ENCODE measurements at places on chromosomes 4 and X. TPM values are rescaled to one million over a fixed set of nuclear protein-coding genes. Genes with fewer than 3 reads are reported as not detected.
A peak's percentile ranks its signal among the peaks of the same experiment; 100 is the strongest.

Gene PAGE1
- total RNA-seq: 0.41 TPM

Gene ATP1B4
- total RNA-seq: not detected

Gene UBA1
- 105 TPM for total RNA-seq

Gene NPY2R
- total RNA-seq: not detected

Gene PLP1
- not detected for total RNA-seq

Gene HHIP
- total RNA-seq: 0.16 TPM

Gene MAOB
- total RNA-seq: not detected

Gene UVSSA
- 2.5 TPM for total RNA-seq

Gene AKAP4
- not detected for total RNA-seq

Gene CT45A10
- not detected for total RNA-seq

Gene UGT8
- total RNA-seq: 10.9 TPM

Gene DSPP
- total RNA-seq: not detected

Gene FHDC1
- 0.10 TPM for total RNA-seq

Gene TCEAL1
- total RNA-seq: 27.4 TPM

Gene FAT4
- total RNA-seq: 9.0 TPM

Gene CFAP99
- total RNA-seq: not detected

Gene ERCC6L
- 13.1 TPM for total RNA-seq

Gene SYTL5
- 1.2 TPM for total RNA-seq

GRCh38 chrX:17644001-17644400 is 93.3 kb upstream of the SCML1 start:
- no peak for DNase-seq

GRCh38 chr4:143230683-143231082 is 46.0 kb downstream of the USP38 start:
- no peak for DNase-seq

GRCh38 chrX:152866386-152866785 is 31.5 kb upstream of the ZNF185 start:
- DNase-seq: no peak

DNA sequence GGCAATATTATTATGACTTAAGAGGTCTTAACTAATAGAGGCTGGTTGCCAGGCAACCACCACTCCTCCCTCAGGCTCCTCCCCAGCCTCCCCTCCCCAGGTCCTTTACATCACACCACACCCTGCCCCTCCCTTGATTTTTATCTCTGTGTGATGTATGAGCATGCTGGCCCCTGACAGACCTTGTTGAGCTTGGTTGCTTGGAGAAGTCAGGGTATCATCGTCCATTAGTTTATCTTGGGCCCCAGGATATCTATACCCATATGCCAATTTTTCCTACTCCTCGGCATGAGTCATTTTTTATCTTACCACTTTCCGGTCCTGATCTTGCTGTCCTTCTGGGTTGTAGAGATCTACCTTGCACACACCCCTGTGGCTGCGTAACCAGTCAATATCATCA is 2.5 kb downstream of the AKAP4 start:
- no peak for DNase-seq

- DNase-seq: peak; percentile 40
Observed at GRCh38 chr4:88967883-88968331, 89.1 kb downstream of the FAM13A start.

DNA sequence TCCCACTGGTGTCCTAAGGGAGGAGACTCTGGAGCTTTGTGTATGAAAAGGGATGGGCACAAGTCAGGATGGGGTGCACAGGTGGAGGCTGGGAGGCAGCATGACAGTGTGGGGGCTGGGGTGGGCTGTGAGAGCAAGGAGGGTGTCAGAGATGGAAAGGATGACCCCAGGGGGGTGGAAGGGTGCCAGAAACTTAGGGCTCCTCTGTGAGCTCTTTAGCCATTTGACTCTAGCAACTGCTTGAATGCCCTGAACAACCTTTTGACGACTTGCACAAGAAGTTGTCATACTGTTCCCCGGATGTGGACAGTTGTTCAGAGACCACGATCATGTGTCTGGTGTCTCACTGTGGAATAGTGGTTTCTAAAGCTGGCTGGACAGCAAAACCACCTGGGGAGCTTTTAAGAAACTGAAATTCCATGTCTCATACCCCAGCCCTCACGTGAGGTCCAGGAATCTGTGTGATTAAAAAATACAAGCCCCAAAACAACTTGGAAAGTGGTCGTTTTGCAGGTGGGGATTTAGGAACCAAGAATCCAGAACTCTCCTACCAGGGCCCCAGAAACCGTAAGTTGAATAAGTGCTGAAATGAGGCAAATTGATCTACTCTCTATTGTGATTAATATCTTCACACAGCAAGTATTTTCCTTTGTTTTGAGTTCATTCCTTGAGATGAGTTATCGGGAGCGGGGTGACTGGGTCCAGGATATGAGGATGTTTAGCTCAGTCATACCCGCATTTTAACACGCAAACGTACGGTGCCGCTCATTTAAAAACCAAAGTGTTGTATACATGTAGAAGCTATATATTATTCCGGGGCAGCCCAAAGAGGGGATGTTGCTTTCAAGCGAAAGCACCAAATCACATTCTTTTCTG is 3.4 kb downstream of the RHOH start:
- DNase-seq: peak; percentile 77

GRCh38 chr4:121278811-121279368 is 101.9 kb downstream of the QRFPR start:
- no peak for DNase-seq

GRCh38 chr4:2255501-2256155 is 6.3 kb downstream of the MXD4 start:
- peak; percentile 77 for DNase-seq

GRCh38 chrX:151789179-151789800 is 54.7 kb downstream of the CNGA2 start:
- DNase-seq: peak; percentile 80

GRCh38 chr4:186840222-186840701 is 116.6 kb upstream of the FAT1 start:
- DNase-seq: no peak

DNA sequence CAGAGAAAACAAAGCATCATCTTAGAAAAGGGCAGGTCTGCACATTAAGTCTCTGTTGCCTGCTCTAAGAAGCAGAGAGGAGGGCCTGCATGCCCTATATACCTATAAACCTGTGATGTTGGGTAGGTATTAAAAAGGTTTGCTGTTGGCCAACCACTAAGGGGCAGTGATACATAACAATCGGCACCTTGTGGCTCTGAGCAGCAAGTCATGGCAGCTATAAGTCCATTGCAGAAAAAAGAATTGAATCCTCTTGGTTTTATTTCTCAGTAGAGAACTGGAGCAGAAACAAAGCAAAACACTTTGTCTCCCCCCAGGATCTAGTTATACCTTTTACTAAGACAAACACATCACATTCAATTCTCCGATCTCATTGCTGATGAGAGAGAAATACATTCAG is 1364.4 kb downstream of the STIM2 start:
- peak; percentile 61 for DNase-seq

DNA sequence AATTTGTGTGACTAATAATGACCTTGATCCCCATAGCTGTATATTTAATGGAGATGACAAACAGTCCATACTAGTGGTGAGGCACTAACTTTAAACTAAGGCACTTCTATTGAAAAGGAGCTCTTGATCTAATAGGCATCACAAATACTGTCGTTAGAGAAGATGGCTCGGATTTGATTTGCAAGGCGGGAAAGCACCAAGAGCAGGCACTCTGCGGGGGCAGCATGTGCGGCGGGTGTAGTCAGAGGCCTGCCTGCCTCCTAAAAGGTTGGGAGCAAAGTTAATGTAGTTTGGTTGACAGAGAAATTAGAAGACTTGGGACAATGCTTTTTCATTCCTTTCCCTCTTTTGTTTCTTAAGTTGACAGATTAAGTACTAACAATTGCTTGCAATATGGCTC is 278.8 kb downstream of the CFAP299 start:
- no peak for DNase-seq

GRCh38 chr4:113872426-113873260 is 106.8 kb downstream of the ARSJ start:
- no peak for DNase-seq

GRCh38 chr4:112668131-112668530 is 31.2 kb downstream of the LARP7 start:
- no peak for DNase-seq

DNA sequence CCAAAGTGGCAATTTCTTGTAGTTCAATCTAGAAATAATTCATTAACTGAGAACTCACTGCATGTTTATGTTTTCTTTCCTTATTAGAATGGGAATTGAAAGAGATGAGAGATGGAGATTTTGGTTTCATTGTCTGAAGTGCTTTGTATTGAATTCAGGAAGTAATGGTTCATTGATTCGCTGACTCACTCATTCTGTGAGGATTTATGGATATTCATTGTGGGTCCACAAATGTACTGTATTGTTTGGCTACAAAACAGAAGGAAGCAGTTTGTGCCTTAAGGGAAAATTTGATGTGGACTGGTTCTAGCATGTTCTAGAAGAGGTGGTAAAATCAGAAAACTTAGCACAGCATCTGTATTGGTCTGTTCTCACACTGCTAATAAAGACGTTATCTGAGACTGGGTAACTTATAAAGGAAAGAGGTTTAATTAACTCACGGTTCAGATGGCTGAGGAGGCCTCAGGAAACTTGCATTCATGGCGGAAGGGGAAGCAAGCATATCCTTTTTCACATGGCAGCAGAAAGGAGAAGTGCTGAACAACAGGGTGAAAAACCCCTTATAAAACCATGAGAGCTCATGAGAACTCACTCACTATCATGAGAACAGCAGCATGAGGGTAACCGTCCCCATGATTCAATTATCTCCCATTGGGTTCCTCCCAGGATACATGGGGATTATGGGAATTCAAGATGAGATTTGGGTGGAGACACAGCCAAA is 132.3 kb upstream of the VCX3A start:
- DNase-seq: no peak

DNA sequence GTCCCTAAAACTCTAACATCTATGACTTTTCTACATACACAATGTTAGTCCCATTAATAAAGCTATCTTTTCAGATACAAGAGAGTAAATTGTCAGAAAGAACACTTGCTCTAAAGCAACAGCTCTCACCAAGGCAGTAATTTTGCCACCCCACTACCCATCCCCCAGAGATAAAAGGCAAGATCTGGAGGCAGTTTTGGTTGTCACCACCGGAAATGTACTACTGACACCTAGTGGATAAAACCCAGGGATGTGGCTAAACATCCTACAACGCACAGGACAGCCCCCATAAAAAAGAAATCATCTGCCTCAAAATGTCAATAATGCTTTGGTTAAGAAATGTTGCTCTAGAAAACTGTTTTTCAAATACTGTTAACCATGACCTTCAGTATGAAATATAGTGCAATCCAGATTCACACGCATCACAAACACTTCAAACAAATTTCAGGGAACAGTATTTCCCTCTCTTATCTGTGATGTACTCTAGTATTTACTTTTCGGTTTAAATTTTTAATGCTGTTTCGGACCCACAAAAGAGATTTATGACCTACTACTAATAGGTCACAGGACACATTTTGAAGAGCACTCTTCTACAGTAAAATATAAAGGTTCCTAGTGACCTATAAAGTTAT is 5.1 kb downstream of the FBXL5 start:
- peak; percentile 75 for DNase-seq

DNA sequence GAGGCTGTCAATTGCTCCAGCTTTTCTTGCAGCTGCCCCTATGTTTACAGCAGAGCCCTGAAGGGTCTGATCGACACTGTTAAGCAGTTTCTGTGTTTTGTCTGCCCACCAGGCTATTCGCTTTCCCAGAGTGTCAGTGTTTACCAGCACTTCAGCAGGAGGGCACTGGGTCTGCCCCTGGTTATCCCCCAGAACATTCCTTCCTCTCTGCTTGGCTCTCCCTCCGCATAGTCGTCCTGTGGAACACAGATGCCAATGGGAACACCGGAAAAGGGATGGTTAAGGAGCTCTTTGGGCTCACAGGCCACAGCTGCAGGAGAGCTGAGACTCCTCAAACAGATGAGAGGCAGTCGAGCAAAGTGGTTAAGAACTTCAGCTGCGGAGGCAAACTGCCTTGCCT is 71.3 kb upstream of the FBXW7 start:
- no peak for DNase-seq

- DNase-seq: no peak
Observed at GRCh38 chr4:53019485-53020382, 157.6 kb downstream of the RASL11B start.

DNA sequence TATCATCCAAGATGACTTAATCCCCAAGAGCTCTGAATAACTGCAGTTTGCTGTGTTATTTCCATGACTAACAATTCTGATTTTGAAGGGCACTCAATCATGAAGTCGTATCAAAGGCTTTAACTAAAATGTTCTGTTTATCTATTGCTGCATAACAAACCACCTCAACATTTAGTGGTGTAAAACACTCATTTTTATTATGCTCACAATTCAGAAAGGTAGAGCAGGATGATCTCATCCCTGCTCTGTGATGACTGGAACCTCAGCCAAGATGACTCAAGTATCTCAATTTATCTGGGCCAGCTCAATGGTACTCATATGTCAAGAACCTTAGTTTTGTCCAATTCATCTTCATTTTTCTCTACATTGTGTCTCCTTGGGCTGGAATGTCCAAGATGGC is 451.1 kb downstream of the PPARGC1A start:
- no peak for DNase-seq

- no peak for DNase-seq
Observed at GRCh38 chr4:5839751-5840674, 52.9 kb downstream of the CRMP1 start.

- DNase-seq: peak; percentile 56
Observed at GRCh38 chr4:118865091-118865708, 23.5 kb upstream of the SYNPO2 start.

DNA sequence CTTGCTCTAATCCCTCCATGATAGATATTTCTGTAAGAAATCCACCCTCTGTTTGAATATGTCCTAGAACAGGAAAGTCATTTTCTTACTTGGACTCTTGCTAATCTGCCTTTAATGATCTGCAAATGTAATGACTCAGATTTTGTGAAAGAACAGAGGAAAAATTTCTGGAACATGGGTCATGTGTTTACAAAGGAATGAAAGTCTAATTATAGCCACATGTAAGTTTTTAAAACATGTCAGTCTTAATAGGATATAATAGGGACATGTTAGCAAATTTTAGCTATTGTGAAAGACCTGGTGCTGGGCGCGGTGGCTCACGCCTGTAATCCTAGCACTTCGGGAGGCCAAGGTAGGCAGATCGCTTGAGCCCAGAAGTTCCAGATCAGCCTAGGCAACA is 47.6 kb downstream of the GRK4 start:
- no peak for DNase-seq

GRCh38 chr4:36399762-36400353 is 118.4 kb downstream of the DTHD1 start:
- DNase-seq: no peak
